ENCODE measurements at places on chromosomes 12 and 14.

DNA sequence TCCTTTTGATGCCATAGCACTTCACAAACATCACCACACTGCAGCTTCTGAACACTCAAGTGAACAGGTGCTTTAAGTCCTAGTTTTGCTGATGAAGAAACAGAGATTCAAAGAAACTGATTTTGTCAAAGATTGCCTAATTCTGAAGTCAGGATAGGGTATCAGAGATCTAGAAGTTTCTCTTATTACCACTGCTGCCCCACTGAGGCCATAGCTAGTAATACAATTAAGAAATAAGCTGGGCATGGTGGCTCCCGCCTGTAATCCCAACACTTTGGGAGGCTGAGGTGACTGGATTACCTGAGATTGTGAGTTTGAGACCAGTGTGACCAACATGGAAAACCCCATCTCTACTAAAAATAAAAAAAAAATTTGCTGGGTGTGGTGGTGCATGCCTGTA, 458.3 kb upstream of the SEL1L start:
- no peak for DNase-seq
- H3K4me1 ChIP-seq, result no peaks in the 10 kb centered on the region
- no peaks in the 10 kb centered on the region for H3K36me3 ChIP-seq

GRCh38 chr12:67677166-67677565, 28.6 kb downstream of the DYRK2 start:
- no peak overlapping the region for H3K4me3 ChIP-seq
- H3K27me3 ChIP-seq, result no peaks in the 10 kb centered on the region
- H3K36me3 ChIP-seq, result no peaks in the 10 kb centered on the region
- no peak overlapping the region for H3K27ac ChIP-seq
- DNase-seq, result no peak

GRCh38 chr12:115752913-115753726, 524.4 kb downstream of the MED13L start:
- DNase-seq, result peak; percentile 37
- no peak overlapping the region for H3K27ac ChIP-seq
- H3K4me3 ChIP-seq, result no peak overlapping the region
- peaks cover 4% of the 10 kb centered on the region for H3K27me3 ChIP-seq
- H3K4me1 ChIP-seq, result no peaks in the 10 kb centered on the region
- H3K36me3 ChIP-seq, result no peaks in the 10 kb centered on the region

GRCh38 chr12:27123642-27124041, 41.3 kb upstream of the C12orf71 start:
- H3K36me3 ChIP-seq, result no peaks in the 10 kb centered on the region
- H3K4me3 ChIP-seq, result no peak overlapping the region
- no peaks in the 10 kb centered on the region for H3K4me1 ChIP-seq
- DNase-seq, result no peak
- H3K27ac ChIP-seq, result no peak overlapping the region
- H3K27me3 ChIP-seq, result no peaks in the 10 kb centered on the region

DNA sequence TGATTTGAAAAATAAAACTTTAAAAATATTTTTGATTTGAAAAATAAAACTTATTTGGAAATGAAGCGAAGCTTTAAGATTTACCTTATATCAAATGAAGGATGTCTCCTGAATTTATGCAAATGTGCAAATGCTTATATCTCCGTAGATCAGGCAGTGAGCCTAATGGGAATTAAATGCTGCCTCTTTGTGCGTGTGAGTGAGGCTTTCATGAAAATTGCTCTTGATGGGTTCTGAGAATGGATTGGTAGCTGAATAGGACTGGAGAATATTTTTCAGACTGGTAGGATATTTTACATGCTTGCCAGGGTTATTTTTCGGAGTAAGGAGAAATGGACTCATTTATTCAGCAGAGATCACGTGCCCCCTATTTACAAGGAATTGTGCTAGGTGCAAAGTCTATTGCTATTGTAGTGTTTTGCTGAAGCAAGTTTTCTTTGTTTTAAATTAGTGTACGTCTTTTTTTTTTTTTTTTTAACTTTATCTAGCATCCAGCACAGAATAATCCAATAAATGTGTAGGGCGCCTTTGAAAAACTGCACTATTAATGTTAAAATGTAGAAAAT, 2.4 kb downstream of the VRK1 start:
- DNase-seq, result no peak
- no peak overlapping the region for H3K27ac ChIP-seq
- H3K27me3 ChIP-seq, result no peaks in the 10 kb centered on the region
- H3K4me1 ChIP-seq, result peaks cover 9% of the 10 kb centered on the region

DNA sequence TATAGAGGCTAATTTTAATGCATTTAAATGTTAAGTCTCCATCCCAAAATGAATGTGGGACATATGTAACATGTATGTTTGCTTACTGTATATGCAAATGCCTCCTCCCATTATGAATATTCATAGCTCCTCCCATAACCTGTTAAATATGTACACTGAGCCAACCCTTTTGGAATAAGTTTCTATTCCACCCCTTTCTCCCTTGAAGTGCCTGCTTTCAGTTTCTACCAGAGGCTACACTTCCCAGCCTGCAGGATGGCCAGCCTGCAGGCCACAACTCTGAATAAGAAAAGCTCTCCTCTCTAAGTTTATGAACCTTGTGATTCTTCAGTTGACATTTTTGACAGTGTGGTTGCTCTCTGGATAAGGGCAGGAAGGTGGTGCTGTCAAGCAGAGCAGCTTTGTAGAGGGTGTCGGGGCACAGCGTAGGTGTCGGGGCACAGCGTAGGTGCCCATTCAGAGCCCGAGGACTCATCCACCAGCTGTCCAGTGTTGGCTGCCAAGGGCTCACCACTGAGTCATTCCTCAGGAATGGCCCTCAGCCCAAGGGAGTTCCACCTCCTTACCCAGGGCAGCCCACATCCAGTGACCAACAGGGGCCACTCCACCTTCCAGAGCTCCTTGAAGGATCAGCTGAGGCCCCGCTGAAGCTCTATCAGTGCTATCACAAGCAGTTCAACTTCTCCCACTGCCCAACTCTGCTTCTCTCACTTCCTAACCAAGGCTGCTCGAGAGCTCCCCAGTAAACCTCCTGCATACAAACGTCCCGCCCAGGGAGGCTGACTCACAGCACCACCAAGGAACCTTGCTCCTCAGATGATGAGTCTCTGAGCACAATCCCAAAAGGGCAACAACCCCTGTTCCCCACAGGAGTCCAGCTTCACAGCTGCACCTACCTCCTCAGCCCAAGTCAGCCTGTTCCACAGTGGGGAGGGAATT, 31.4 kb downstream of the VWF start:
- no peaks in the 10 kb centered on the region for H3K36me3 ChIP-seq
- no peak overlapping the region for H3K27ac ChIP-seq
- no peaks in the 10 kb centered on the region for H3K27me3 ChIP-seq
- DNase-seq, result no peak

DNA sequence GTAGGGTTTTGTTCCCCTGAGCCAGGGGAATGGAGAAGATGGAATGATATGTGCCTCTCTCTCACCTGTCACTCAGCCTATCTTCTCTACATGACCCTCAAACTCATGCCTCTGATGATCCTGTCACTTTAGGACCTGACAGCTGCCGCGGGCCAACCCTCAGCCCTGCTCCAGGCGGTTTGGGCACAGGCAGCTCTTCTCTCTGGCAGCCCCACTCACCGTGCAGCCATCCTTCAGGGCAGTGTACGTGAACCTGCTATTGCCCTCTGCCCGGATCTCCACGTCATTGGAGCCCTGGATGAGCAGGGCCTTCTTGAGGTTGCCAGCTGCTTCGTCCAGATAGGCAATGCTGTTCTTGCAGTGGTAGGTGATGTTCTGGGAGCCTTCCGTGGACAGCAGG, 10.5 kb downstream of the TMEM106C start:
- no peak overlapping the region for H3K27ac ChIP-seq
- H3K27me3 ChIP-seq, result no peaks in the 10 kb centered on the region
- no peaks in the 10 kb centered on the region for H3K4me1 ChIP-seq
- no peak for DNase-seq
- no peak overlapping the region for H3K4me3 ChIP-seq

GRCh38 chr12:11649413-11650285, at the start of gene ETV6:
Gene ETV6 (plus strand): TSS chr12:11649674. CDS start chr12:11650128, 454 bp downstream.
- peak; percentile 64 for DNase-seq
- no peaks in the 10 kb centered on the region for H3K36me3 ChIP-seq
- peak within 1 kb of the TSS; percentile 99 for H3K27ac ChIP-seq
- H3K27me3 ChIP-seq, result no peaks in the 10 kb centered on the region

DNA sequence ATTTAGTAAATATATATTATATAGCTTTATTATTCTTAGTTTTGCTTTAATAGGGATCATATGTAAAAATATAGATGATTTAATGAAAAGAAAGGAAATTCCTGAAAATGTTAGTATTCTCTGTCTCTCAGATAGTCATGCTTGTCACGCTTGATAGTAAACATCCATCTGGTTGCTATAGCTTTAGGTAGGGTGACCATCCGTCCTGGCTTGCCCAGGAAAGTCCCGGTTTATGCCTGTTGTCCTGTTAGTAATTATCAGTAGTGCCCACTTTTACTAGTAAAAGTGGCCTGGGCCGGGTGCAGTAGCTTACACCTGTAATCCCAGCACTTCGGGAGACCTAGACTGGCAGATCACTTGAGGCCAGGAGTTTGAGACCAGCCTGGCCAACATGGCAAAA, 23.8 kb downstream of the CFAP54 start:
- no peak overlapping the region for H3K27ac ChIP-seq
- no peaks in the 10 kb centered on the region for H3K4me1 ChIP-seq

DNA sequence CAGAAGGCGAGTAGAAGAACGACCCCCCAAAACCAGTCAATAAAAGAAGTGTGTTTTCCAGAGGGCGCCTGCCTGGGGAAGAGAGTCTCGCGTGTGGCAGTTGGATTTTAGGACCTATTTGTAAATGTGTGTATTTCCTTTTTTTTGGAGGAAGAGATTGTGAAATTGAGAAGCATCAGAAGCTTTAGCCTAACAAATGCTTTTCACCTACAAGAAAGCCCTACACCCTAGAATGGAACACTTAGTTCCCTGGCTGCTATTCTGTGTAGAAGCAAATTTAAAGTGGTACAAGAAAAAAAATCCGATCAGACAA, 1.3 kb downstream of the RCOR1 start:
- H3K27me3 ChIP-seq, result no peaks in the 10 kb centered on the region
- peak overlapping the region; percentile 59 for H3K27ac ChIP-seq

DNA sequence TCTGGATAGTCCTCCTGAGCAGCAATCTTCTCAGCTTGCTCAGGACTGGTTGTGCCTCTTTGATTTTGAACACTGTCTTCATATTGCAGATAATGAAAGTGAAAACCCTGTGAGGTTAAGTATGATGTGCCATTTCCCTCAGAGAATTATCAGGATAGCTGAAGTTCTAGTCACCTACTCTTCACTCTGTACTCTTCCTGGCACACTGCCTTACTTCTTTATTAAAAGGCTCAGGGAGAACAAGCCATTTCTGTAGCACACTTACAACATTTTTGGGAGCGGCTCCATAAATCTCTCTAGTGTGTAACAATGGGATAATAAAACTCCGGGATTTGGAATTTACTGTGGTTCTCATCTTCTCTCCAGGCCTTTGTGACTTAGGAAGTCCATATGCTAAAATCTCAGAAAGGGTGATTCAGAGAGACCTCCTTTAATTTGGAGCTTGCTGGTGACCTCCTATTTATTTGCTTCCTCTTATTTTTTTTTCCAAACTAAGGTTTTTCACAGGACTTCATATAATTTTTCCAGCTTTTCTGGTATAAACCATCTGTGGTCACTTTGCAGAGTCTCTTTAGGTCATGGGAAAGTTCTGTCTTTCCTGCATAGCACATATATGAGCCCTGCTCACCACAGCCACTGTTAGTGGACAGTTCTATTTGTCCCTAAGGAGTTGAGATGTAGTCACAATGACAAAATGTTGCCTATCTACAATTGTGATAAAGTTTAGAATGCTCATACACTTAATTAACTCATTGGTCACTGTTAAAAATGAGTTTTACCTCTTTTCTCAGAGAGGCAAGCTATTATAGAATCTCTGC, 53.5 kb upstream of the LDHB start:
- H3K36me3 ChIP-seq, result no peaks in the 10 kb centered on the region
- no peaks in the 10 kb centered on the region for H3K4me1 ChIP-seq
- no peak overlapping the region for H3K27ac ChIP-seq
- H3K27me3 ChIP-seq, result no peaks in the 10 kb centered on the region
- no peak for DNase-seq
- no peak overlapping the region for H3K4me3 ChIP-seq

DNA sequence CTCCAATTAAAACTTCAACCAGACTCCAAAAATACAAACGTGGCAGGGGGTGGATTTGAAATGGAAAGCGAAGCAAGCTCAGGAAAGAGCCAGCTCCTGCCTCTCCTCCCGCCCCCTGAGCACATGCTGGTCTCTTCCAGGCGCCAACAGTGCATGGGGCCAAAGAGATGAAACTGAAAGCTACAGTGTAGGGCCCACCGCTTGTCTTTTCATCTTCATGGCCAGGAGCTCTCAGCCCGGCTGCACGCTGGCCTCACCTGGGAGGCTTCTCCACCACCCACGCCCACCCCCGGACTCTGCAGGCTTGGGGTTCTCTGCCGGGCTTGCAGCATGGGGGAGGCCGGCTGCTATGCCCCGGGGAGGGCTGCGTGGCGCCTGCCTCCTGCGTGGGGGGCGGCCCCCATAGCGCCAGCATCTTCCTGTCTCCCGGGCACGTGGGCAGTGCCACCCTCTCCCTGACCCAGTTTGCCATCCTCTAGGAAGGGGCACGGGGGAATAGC, 2.0 kb downstream of the RIMBP2 start:
- H3K4me1 ChIP-seq, result peaks cover 3% of the 10 kb centered on the region
- peak overlapping the region; percentile 13 for H3K4me3 ChIP-seq
- DNase-seq, result no peak
- H3K27ac ChIP-seq, result no peak overlapping the region
- H3K27me3 ChIP-seq, result peaks cover 15% of the 10 kb centered on the region
- H3K36me3 ChIP-seq, result no peaks in the 10 kb centered on the region

- no peaks in the 10 kb centered on the region for H3K27me3 ChIP-seq
- peaks cover 3% of the 10 kb centered on the region for H3K36me3 ChIP-seq
- no peak for DNase-seq
- no peaks in the 10 kb centered on the region for H3K4me1 ChIP-seq
Observed at GRCh38 chr12:22529281-22530060, 14.9 kb downstream of the C2CD5 start.

DNA sequence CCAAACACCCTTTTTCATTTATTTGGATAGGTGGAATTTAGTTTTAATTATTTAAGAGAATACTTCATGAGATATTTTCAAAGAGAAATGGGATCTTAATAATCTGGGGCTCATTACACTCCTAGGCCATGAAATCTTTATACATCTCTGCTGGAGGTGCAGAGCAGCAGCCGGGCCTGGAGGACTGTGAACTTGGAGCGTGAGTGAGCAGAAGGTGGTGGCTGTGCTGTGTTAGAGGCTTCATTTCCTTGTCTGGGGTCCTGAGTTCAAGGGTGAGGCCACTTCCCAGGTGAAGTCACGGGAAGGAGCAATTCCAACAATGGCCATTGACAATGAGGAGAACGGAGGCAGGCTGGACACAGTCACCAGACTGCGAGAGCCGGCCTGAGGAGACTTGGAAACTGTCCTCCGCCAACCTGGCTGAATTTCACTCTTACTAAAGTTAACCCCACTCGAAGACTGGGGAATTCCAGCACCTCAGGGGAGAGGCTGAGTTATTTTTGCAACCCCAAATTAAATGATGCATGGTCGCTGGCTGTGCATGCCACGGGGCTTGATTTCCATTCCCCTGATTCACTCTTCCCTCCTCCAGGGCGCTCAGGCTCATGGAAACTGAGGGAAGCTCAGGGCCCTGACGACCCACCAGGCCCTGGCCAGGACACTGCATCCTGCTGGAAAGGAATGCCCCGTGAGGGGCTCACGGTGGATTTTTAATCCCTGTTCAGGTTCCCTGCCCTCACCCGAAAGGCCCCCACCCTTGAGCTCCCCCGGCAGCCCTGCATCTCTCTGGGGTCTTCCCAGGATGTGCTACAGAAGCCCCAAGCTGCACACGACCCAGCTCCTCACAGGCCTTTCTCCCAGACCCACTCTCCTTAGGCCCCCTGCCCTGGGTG, 22.6 kb upstream of the TRAF3 start:
- no peak overlapping the region for H3K27ac ChIP-seq
- no peaks in the 10 kb centered on the region for H3K36me3 ChIP-seq
- no peak for DNase-seq
- no peaks in the 10 kb centered on the region for H3K4me1 ChIP-seq
- H3K4me3 ChIP-seq, result no peak overlapping the region
- no peaks in the 10 kb centered on the region for H3K27me3 ChIP-seq
